ENCODE measurements at places on chromosomes 1 and 21. TPM values are rescaled to one million over a fixed set of nuclear protein-coding genes. Genes with fewer than 3 reads are reported as not detected.

DNA sequence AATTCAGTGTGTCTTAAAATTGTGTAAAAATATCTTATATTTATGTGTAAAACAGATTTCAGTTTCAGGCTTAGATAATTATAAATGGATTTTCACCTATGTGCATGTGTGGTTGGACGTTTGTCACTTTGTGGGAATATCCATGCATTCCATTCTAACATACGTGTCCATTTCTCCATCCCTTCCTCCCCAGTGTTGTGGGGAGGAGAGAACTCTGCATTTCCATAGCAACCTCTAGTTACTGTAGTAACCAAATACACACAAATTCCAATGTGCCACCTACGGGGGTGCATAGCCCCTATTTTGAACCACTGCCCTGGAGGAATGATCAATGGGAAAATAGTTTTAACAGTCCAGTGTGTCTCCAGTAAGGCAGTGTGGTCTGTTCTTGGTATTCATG, 79.0 kb downstream of the RASAL2 start:
- no peak for DNase-seq

DNA sequence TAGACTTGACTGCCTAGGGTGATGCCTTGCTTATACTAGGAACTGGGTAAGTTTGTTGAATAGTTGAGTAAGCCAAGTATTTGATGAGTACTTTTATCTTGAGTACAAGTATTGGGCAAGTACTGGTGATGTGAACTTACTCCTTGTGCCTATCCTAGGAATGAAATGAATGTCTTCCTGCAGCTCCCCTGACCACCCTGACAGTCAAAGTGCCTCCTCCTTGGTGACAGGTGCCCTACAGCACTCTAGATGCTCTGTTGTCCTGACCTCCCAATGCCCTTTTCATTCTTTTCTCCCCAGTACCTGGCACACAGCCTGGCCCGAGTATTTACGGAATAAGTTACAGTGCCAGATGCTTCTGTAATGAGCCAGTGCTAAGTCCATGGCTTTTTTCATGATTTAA, 25.5 kb downstream of the PCSK9 start:
- DNase-seq, result no peak

DNA sequence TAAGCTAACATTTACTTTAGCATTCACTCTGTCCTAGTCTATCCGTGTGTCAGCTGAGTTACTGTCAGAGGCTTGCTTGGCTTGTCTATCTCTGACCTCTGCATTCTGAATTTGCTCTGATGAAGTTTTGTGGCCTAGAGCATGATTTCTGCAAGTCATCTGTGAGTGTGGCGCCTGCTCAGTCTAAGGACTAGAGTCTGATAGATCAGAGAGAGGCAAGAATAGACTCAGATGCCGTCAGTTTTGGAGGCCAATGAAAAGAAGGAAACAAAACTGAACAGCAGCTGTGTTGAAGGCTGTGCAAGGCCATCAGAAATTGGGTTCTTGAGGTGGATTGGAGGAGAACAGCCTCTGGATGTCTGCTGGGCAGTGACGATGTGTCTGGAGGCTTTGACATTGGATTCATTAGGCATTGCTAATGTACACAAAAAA, 573.1 kb downstream of the USP25 start:
- DNase-seq, result no peak

- DNase-seq, result no peak
These were observed 748.9 kb downstream of the PLA2G4A start for GRCh38 chr1:187577610-187578009.

- no peak for DNase-seq
These were observed 29.1 kb upstream of the CNN3 start for GRCh38 chr1:94955767-94956632.

GRCh38 chr1:35929730-35930592, 944 bp upstream of the AGO3 start:
- DNase-seq, result peak; percentile 27

- no peak for DNase-seq
These were observed 90.0 kb downstream of the VWA5B1 start for GRCh38 chr1:20380616-20381035.

Gene PLCH2
- total RNA-seq, result 7.1 TPM

- DNase-seq, result no peak
These were observed 608.3 kb upstream of the CHRM3 start for GRCh38 chr1:238778113-238778512.

DNA sequence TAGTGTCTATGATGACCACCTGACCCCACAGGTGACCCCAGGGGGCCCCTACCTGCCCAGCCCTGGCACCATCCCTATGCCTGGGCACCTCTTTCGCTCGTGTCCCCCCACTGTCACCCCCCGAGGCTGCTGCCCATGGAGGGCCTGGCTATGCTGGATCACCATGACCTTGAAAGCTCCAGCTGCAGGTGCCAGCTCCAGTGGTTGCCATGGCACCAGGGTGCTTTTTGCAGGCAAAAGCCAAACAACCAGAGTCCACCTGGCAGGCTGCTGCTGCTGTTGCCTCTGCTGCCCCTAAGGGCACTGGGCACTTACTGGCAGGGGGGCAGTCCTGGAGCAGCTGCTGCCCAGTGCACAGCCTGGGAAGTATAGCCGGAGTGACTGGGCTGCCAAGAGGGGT, 21.7 kb downstream of the ETNK2 start:
- DNase-seq, result no peak

- DNase-seq, result no peak
These were observed 227.0 kb downstream of the FGGY start for GRCh38 chr1:59523745-59524450.

GRCh38 chr21:35582731-35583130, 477.6 kb downstream of the SETD4 start:
- no peak for DNase-seq

- no peak for DNase-seq
These were observed 43.4 kb downstream of the RUNX1 start for GRCh38 chr21:35005560-35006224.

- no peak for DNase-seq
These were observed 11.2 kb upstream of the PHC2 start for GRCh38 chr1:33442141-33442540.
